Renal pelvis (tissue), 12 donors: ENCODE measurements at places on chromosomes 7 and 10.

GRCh38 chr10:33533612-33534011 is 199.1 kb upstream of the NRP1 start:
- no peak for DNase-seq

GRCh38 chr7:1694611-1695511 is 24.8 kb downstream of the ELFN1 start:
- no peak for DNase-seq

GRCh38 chr7:6442114-6442513 is 5.6 kb downstream of the DAGLB start:
- DNase-seq: no peak

- no peak for DNase-seq
These were observed 26.1 kb upstream of the ZNF365 start for GRCh38 chr10:62348029-62348428.
